ENCODE measurements at places on chromosomes 12 and 14. TPM values are rescaled to one million over a fixed set of nuclear protein-coding genes. Genes with fewer than 3 reads are reported as not detected.

The CCDC196 gene
- not detected for polyA plus RNA-seq

The AMDHD1 gene
- 0.26 TPM for polyA plus RNA-seq

The NAB2 gene
- not detected for polyA plus RNA-seq

The KNTC1 gene
- polyA plus RNA-seq = 17.3 TPM

The RNASE4 gene
- polyA plus RNA-seq = 6.4 TPM

The ATP2B1 gene
- polyA plus RNA-seq = 115 TPM

DNA sequence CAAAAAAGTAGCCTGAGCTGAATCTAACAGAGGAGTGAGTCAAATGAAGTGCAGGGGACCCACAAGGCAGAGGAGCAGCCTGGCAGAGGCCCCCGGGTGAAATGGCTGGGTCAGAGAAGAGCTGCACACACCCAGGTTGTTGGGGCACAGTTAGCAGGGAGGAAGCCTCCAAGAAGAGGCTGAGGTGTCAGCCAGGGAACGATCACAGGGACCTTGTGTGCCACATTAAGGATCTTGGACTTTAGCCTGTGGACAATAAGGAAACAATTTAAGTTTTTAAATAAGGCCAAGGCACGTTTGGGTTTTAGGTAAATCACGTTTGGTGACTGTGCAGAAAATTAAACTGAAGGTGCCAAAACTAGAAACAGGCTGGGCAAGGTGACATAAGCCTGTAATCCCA lies 35.1 kb downstream of the OR10P1 start:
- no peak for DNase-seq

DNA sequence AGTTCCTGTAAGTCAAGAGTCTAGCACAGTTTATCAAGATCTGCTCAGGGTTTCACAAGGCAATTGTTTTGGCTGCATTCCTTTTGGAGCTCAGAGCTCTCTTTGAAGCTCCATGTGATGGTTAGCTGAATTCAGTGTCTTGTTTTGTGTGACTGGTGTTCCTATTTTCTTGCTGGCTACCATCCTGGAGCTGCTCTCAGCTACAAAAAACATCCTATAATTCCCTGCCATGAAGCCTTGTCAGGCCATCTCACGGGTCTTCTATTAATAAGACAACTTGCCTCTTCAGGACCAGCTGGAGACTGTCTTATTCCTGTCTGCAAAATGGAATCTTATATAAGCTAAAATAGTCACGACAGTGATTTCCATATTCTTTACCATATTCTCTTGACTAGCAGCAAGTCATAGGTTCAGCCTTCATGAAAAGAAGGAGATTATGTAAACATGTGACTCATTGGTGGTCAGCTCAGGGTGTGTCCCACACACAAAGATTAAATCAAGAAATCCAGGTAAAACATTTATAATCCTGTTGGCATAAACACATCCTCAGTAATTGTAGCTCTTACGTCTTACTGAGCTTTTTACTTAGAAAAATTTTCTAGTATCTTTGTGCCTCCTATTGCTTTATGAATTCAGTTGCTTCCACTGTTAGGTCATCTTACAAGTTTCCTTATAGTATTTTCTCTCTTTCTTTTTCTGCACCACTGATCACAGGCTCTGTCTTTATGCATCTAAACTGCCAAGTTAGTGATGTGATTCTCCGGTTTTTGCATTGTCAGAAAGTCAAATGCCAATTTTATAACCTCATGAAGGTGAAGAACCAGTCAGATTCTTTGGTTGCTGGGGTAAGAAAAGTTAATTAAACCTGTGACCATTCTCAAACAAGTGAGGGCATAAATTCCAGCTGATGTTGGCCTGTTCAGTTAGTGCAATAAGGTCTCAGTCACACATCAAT lies 378.5 kb upstream of the MGAT4C start:
- DNase-seq = no peak

DNA sequence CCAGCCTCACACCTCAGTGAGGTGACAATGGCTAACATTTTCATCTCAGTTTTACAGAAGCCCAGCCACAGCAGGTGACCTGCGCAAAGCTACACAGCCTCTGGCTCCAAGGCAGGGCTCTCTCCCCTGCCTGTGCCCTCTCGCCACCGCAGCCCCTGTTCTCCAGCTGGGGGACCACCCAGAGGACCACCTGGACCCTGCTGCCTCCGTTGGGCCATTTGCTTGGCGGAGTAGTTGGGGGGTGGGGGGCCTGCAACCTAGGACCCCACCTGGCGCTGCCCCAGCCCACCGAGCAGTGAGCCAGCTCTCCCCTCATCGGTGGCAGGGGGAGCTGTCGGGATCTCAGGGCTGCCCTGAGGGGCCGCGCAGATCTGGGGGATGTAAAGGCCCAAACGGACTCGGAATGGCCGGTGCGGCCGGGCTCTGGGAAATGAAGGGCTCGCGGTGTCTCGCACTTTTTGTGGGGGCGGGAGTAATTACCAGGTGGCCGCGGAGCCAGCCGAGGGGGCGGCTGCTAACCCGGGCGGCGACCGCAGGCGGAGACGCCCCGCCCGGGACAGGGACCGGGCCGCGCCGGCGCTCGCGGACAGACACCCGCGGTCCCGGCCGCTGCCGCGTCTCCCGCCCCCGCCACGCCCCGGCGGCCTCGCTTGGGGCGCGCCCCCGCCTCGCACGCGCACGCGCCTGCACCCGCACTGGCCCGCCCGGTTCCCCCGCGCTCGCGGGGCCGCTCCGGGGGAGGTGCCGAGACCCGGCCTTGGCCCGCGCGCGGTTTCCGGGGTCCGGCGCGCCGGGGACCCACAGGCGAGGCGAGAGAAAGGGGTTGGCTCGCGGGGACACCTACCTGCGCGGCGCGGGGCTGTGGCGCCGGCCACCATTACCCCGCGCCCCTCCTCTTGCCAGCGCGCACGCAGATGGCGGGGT lies 8.6 kb upstream of the GPR68 start:
- DNase-seq = no peak

DNA sequence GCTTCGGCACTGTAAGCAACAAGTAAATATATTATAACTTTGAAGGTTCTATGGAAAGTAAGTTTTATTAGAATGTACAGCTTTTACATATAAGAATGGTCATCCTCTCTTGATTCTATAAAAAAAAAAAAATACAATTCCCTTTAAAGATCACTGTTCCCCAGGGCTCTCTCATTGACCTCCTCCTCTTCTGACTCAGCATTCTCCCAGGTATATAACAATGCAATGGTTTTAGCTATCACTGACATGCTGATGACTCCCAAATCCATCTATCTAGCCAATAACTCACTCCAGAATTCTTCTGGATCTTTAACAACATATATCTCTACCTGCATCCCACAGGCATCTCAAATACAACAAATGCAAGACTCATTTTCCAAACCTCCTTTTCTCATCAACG lies 62.7 kb downstream of the EEA1 start:
- no peak for DNase-seq

DNA sequence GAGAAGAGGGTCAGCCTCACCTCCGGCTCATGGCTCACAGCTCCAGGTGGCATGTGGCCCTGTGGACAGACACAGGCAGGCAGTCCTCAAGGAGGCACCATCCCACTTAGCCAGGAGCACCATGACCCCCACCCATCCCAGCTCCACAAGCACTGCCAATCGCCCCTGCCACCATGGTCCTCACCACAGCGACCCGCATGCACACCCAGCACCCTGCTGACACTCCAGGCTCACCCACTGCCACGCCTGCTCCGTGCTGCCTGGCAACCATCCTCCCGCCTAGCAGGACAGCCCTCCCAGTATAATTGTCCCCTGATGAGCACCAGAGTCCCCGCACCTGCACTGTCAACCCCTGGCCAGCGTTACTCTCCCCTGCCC lies 50.9 kb downstream of the TRPV4 start:
- DNase-seq = no peak

DNA sequence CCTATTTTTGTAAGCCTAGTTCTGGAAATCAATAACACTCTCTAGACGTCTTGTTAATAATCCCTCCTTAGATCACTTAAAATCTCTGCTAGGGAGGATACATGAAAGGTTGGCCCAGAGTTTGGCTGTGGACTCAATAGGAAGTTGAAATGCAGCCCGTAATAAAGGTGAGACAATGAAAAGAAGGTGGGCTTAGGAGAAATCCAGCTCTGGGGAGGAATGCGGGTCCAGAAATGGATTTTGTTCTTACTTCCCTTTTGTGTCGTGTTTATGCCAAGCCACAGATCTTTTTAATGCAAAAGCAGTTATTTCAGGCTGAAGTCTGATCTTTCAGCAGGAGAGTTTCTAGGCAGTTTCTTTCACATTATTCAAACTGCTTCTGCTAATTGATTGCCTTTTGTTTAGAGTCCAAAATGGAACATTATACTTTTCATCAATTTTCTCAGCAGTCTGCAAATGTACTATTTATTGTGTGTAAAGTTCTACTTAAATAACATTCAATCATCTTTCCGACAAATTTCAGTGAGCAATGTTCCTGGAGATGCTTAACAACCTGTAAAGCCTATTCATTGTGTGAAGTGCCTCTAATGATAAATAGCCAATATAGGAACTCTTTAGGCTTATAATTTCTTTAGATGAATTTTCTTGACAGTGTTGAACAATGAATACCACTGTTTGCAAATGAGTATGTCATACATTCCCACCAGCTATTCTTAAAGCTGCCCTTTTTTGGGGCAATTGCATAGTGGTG lies 252.9 kb upstream of the KRR1 start:
- no peak for DNase-seq

- DNase-seq = no peak
Measured at GRCh38 chr12:94990222-94990621, 13.3 kb downstream of the NDUFA12 start.

DNA sequence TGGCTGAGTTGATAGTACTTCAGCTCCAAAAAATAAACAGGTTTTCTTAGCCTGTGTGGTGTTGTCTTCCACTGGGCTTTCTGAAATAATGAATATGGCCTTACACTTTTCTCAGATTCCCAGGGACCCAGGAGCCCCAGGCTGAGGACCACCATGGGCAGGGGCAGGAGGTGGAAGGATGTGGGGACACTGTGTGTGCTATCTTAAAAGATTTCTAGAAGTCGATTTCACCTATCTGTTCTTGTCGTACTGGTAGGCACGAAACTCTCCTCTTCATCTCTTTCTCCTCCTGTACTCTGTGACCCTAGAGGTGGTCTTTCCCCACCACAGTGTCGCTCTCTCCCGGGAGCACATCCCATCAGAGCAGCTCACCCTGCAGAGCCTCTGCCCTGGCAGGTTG lies 107.7 kb upstream of the FKBP4 start:
- no peak for DNase-seq

- DNase-seq = no peak
Measured at GRCh38 chr12:44431647-44432343, 444.3 kb downstream of the NELL2 start.

- no peak for DNase-seq
Measured at GRCh38 chr12:69686731-69687130, 12.4 kb downstream of the BEST3 start.

DNA sequence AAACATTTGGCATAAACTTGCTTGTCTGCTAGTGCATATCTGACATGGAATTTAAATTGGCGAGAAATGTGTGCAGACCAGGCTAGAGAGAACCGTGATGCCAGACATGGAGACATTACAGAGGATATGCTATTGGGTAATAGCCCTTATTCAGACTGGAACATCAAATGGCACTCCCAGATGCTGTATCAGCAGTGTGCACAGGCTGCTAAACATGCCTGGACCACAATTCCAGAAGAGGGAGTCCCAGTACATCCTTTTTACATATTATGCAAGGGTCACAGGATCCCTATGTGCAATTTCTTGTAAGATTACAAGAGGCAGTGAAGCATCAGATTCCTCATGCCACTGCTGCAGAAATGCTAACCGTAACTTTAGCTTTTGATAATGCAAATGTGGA lies 354.5 kb upstream of the FOXG1 start:
- DNase-seq = no peak

DNA sequence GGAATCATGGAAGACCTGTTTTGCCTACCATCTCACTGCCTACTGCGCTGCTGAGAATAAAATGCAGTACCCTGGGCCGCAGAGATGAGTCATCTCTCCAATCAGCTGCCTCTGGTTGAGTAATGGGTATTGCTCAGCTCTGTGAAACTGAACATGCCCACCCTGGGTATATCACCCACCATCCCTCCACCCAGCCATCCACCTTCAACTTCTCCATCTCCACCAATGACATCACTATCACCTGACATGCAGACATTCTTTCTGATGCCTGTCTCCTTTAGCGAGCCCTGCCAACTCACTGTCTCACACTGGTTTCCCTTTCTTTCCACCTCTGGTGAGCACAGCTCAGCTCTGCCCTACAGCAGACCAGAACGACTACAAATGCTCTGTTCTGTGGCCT lies 33.6 kb downstream of the E2F7 start:
- DNase-seq = no peak
